H1 (cell line): ENCODE measurements at places on chromosomes 5 and 9. TPM values are rescaled to one million over a fixed set of nuclear protein-coding genes. Genes with fewer than 3 reads are reported as not detected.
A peak's percentile ranks its signal among the peaks of the same experiment; 100 is the strongest.

DNA sequence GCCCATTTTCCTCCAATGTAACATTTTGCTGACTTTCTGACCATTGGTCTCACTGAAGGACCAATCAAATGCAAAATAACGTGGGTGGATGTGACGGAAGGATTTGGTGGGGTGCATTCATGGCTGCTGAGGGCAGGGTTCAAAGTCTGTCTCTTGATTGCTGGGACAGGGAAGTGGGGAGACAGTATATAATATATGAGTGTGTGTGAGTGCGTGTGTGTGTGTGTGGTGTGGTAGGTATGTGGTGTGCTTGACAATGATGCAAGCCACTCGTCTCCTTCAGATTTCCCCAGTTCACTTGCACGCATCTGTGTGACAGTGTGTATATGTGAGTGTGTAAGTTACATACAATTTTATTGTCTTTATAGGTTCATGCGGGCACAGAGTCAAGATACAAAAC lies 477.3 kb downstream of the DIRAS2 start:
- H3K27ac ChIP-seq: no peak overlapping the region
- H3K27me3 ChIP-seq: no peaks in the 10 kb centered on the region
- no peaks in the 10 kb centered on the region for H3K36me3 ChIP-seq
- no peak overlapping the region for H3K4me3 ChIP-seq
- no peak for DNase-seq
- peaks cover 2% of the 10 kb centered on the region; the same call in 1 of the 2 replicates for H3K4me1 ChIP-seq

DNA sequence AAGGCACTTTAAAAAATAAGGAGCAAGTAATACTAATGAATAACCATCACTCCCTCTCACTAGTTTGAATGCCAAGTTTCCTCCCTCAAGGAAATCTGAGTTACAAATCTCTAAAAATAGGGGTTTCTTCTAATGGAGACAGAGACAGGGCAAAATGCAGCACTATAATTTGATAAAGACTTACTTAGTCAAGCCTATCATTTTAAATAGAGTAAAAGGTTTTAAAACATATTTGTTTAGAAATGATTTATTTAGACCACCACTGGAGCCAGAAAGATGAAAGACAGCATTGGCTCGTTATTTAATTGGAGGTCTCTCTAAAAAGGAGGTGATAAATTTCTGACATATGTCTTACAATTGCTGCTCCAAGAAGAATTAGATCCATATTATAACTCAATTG lies 228.7 kb downstream of the TLE1 start:
- no peaks in the 10 kb centered on the region for H3K27me3 ChIP-seq
- no peaks in the 10 kb centered on the region for H3K36me3 ChIP-seq
- H3K27ac ChIP-seq: no peak overlapping the region
- H3K4me3 ChIP-seq: no peak overlapping the region
- DNase-seq: no peak
- no peaks in the 10 kb centered on the region for H3K4me1 ChIP-seq

GRCh38 chr5:7464182-7464581 lies 68.2 kb downstream of the ADCY2 start:
- H3K27ac ChIP-seq: no peak overlapping the region
- no peaks in the 10 kb centered on the region for H3K27me3 ChIP-seq
- no peaks in the 10 kb centered on the region for H3K36me3 ChIP-seq

DNA sequence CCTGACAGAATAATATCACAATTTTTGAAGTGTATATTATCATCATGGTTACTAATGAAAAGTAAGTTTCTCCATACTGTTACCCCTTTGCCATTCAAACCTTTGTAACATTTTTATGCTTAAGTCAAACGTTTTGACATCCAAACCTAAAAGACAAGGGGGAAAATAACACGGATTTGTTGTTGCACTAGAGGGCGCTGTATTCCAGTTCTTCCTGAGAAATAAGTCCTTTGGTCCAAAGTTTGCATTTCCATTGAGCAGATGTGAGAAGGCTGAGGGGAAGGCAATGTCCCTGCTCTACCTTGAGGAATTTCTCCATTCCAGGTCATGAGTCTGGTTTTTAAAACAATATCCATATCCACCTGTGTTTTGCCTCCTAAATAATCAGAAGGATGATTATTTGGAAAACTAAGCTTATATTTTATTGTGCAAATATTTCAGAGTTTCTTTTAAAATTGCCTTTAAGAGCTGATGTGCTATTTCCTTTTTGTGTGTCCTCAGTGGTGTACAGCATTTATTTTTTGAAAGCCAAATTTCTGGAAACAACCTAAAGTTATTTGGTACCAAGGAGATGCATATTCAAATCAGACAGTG lies 9.7 kb downstream of the LECT2 start:
- no peaks in the 10 kb centered on the region for H3K36me3 ChIP-seq
- no peaks in the 10 kb centered on the region for H3K4me1 ChIP-seq

DNA sequence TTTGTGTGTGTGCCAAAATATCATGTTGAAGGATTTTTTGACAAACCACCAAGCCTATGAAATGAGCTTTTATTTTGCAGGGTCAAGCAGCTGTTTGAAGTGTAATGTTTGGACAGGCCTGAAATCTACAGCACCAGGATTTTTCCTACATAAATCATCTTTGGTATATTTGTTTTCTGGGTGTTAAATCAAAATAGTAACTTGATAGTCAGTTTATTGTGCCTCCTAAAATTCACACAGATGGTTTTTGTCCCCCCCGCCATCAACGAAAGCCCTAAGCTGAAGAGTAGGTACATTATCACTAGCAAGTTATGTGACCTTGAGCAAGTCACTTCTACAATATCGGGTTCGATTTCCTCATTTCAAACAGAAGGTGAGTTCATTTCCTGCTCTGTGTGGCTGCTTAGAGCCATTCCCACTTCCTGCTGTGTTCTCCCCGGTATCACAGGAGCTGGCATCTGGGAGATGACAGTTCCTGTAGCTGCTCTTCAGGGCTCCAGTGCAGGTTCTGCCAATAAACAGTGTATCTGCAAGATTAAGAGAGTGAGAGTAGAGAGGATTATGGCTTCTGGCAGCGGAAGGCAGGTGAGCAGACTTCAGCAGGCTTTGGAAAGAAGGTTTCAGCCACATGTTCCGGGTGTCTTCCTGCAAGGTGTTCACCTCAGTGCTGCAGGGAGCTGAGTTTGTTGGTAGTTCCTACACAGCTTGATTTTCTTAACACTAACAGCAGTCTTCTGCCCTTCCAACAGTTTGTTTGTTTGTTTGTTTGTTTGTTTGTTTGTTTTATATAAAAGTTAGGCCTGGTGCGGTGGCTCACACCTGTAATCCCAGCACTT lies 48.4 kb upstream of the GNE start:
- no peaks in the 10 kb centered on the region for H3K36me3 ChIP-seq
- H3K27ac ChIP-seq: no peak overlapping the region
- H3K4me1 ChIP-seq: no peaks in the 10 kb centered on the region

- H3K4me1 ChIP-seq: no peaks in the 10 kb centered on the region
- H3K27ac ChIP-seq: no peak overlapping the region
- no peak overlapping the region for H3K4me3 ChIP-seq
- H3K36me3 ChIP-seq: no peaks in the 10 kb centered on the region
Observed at GRCh38 chr9:105637787-105638395, 24.4 kb upstream of the TAL2 start.

- DNase-seq: no peak
- no peaks in the 10 kb centered on the region for H3K4me1 ChIP-seq
- H3K4me3 ChIP-seq: no peak overlapping the region
- H3K36me3 ChIP-seq: no peaks in the 10 kb centered on the region
- H3K27ac ChIP-seq: no peak overlapping the region
- no peaks in the 10 kb centered on the region for H3K27me3 ChIP-seq
Observed at GRCh38 chr5:423626-424261, 19.2 kb upstream of the EXOC3 start.

TUSC1 gene
- total RNA-seq: 4.3 and 4.5 TPM in 2 replicates

GRCh38 chr5:103283869-103284268 lies 25.3 kb downstream of the MACIR start:
- no peaks in the 10 kb centered on the region for H3K27me3 ChIP-seq
- H3K27ac ChIP-seq: no peak overlapping the region
- no peak for DNase-seq
- H3K4me3 ChIP-seq: no peak overlapping the region
- no peaks in the 10 kb centered on the region for H3K4me1 ChIP-seq
- no peaks in the 10 kb centered on the region for H3K36me3 ChIP-seq

DPP7 gene
- total RNA-seq: 21.2 and 21.5 TPM in 2 replicates

- H3K27me3 ChIP-seq: peaks cover 96% of the 10 kb centered on the region
- H3K4me3 ChIP-seq: peak overlapping the region; percentile 30
- peak; percentile 97 for DNase-seq
- peaks cover 10% of the 10 kb centered on the region for H3K4me1 ChIP-seq
Observed at GRCh38 chr5:88680253-88681132, 202.5 kb downstream of the MEF2C start.

DNA sequence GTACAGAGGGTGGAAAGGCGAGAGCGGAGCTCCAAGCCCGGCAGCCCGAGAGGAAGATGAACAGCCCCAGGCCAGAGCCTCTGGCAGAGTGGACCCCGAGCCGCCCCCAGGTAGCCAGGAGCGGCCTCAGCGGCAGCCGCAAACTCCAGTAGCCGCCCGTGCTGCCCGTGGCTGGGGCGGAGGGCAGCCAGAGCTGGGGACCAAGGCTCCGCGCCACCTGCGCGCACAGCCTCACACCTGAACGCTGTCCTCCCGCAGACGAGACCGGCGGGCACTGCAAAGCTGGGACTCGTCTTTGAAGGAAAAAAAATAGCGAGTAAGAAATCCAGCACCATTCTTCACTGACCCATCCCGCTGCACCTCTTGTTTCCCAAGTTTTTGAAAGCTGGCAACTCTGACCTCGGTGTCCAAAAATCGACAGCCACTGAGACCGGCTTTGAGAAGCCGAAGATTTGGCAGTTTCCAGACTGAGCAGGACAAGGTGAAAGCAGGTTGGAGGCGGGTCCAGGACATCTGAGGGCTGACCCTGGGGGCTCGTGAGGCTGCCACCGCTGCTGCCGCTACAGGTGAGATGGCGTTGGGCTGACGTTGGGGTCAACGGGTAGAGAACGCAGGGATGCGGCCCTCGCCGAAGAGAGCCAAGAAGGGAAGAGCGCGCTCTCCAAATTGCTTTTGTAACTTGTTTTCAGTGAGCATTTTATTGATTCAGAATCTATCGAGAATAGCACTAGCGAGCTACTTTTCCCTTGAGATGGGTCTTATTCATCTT lies at the start of gene PTGER4:
Gene PTGER4, plus strand, starts transcription at position 3 of the 769 bp plus-strand sequence. CDS start 1,079 bp downstream, outside the sequence.
- H3K4me1 ChIP-seq: peaks cover 5% of the 10 kb centered on the region
- no peaks in the 10 kb centered on the region for H3K36me3 ChIP-seq
- H3K4me3 ChIP-seq: peak within 1 kb of the TSS; percentile 79
- H3K27me3 ChIP-seq: peaks cover 29% of the 10 kb centered on the region

DNA sequence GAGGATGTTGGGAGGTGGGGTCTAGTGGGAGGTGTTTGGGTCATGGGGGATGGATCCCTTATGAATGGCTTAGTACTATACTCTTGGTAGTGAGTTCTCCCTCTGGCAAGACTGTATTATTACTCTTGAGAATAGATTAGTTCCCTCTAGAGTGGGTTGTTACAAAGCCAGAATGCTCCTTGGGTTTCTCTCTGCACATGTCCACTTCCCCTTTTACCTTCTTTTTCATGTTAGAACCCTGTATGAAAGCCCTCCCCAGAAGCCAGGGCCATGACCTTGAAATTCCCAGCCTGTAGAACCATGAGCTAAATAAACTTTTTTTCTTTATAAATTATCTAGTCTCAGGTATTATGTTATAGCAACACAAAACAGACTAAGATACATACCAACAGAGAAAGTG lies 31.1 kb downstream of the SLC24A2 start:
- H3K4me1 ChIP-seq: no peaks in the 10 kb centered on the region
- no peak overlapping the region for H3K27ac ChIP-seq
- no peaks in the 10 kb centered on the region for H3K36me3 ChIP-seq

ROPN1L gene
- total RNA-seq: 0.38 and 0.73 TPM in 2 replicates

- no peak overlapping the region for H3K27ac ChIP-seq
- no peaks in the 10 kb centered on the region for H3K27me3 ChIP-seq
- H3K4me3 ChIP-seq: no peak overlapping the region
- DNase-seq: no peak
- H3K4me1 ChIP-seq: no peaks in the 10 kb centered on the region
Observed at GRCh38 chr9:78519786-78520185, 222.9 kb downstream of the PSAT1 start.

NEURL1B gene
- 5.7 and 6.1 TPM in 2 replicates for total RNA-seq

LHX3 gene
- total RNA-seq: not detected in 2 replicates

- H3K27me3 ChIP-seq: no peaks in the 10 kb centered on the region
- no peak overlapping the region for H3K4me3 ChIP-seq
- H3K4me1 ChIP-seq: peaks cover 12% of the 10 kb centered on the region; the same call in 1 of the 2 replicates
- no peaks in the 10 kb centered on the region; the same call in 1 of the 2 replicates for H3K36me3 ChIP-seq
- H3K27ac ChIP-seq: no peak overlapping the region
Observed at GRCh38 chr9:79610019-79610631, 38.4 kb downstream of the TLE4 start.

DNA sequence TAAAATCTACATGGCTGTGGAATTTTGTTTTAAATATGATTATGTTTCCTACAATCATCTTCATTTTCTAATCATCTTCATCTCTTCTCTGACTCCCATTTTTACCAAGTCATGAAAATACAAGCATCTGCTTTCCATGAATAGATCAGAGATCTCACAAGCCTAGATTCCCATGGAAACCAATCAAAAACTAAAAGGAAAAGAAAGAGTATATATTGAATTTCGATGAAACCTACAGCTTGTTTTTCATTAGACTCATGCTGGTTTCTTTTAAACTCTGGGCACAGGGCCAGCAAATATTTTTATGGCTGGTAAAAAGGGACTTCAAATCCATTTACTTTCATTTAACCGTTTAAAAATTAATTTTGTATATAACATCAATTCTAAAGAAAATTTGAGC lies 51.2 kb downstream of the INVS start:
- H3K27me3 ChIP-seq: no peaks in the 10 kb centered on the region
- H3K4me1 ChIP-seq: peaks cover 5% of the 10 kb centered on the region; the same call in 1 of the 2 replicates
- no peak for DNase-seq
- no peak overlapping the region for H3K4me3 ChIP-seq
- H3K36me3 ChIP-seq: no peaks in the 10 kb centered on the region
- no peak overlapping the region for H3K27ac ChIP-seq

DNA sequence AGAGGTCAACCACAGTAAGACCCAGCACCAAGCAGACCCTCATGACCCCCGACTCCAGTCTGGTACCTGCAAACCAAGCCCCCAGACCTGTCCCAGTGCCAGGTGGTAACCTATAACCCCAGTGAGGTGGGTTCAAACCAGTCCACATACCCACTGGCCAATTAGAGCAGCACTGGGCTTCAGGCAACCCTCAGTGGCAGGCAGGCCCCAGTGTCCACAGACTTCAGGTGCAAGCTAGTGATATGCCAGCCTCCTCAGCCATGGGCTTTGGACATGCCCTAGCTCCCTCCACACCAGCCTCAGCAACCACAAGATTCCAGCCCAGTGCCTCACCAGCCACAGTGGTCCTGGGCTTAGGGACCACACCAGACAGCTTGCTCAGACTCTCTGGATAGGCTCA lies 276.6 kb downstream of the DTWD2 start:
- H3K27me3 ChIP-seq: no peaks in the 10 kb centered on the region
- H3K36me3 ChIP-seq: no peaks in the 10 kb centered on the region
- H3K4me1 ChIP-seq: no peaks in the 10 kb centered on the region
- DNase-seq: no peak
- no peak overlapping the region for H3K27ac ChIP-seq

- DNase-seq: no peak
- H3K36me3 ChIP-seq: no peaks in the 10 kb centered on the region
- no peaks in the 10 kb centered on the region for H3K27me3 ChIP-seq
- H3K4me1 ChIP-seq: no peaks in the 10 kb centered on the region
- H3K27ac ChIP-seq: no peak overlapping the region
Observed at GRCh38 chr9:4211032-4211725, 88.7 kb downstream of the GLIS3 start.
